NCI-H1417 (cell line): ENCODE measurements at places on chromosomes 2 and 18.

DNA sequence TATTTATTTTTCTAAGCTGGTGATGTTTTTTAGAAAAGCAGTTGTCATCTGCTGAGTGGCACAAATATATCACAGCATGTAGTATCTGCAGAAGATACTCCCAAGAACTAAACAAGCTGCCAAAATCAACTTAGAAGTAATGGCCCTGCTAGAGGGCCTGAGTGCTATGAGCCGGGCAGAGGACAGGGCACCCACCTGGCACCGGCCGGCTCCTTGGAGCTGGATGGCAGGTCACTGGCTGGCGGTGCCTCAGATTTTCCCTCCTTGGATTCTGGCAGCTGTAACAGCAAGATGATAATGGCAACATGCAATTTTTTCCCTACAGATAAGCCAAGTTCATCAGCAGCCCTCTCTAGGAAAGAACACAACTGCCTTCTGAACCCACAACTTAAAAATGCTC lies 79.7 kb downstream of the EMILIN2 start:
- no peak for DNase-seq

DNA sequence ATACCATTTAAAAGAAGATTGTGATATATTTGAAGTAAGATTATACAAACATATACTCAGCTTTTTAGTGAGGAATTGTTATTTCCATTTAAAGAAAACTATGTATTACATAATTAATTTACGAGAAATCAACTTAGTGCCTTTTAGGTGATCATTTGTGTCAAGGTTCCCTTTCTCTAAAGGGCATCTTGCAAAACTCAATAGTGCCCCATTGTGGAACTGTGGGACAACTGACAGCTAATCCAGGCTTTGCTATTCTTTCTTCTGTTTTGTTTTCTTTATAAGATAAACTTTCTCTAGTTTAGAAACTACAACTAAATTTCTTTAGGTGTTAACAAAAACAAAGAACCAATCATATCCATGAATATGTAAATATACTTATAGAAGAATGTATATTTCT lies 24.3 kb upstream of the VIT start:
- DNase-seq, result peak; percentile 36

DNA sequence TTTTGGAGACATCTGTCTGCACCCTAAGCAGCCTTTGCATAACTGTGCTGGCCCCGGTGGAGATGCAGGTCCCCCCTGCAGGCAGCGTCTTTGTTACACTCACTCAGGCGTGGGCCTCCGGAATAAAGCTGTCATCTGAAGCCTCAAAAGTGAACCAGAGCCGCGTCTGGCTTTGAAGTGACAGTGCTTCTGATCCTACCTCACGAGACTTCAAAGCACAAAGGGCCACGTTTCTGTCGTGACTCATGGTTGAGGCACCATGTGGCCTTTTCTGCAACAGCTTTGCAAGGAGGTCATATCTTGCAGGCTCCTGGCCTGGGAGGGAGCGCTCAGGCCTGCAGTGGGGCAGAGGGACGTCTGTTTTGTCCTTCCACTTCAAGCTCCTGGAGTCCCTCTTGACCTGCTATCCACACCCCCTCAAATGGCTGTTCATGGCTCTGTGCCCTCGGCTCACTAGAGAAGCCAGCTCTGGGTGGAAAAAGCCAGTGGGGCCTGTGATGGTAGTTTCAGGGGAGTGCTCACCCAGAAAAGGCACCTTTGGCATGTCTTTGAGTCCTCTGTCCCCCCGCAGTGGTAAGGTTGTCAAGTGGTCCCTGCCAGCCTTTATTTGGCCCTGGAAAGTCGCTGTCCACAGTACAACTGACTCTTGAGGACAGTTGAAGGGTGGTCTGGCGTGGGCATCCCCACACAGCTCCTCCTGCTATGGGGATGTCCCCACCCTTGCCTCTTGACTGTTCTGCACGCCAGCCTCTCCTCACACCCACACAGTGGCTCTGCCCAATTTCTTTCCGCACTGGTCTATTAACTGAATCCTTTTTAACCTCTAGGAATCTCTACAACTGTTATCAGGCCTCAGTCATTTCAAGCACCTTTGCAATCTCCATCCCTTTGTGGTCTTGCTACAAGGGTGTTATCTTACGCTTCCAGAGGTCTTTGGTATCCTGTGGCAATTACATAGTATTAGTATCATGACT lies 19.3 kb downstream of the GPR55 start:
- DNase-seq, result no peak

DNA sequence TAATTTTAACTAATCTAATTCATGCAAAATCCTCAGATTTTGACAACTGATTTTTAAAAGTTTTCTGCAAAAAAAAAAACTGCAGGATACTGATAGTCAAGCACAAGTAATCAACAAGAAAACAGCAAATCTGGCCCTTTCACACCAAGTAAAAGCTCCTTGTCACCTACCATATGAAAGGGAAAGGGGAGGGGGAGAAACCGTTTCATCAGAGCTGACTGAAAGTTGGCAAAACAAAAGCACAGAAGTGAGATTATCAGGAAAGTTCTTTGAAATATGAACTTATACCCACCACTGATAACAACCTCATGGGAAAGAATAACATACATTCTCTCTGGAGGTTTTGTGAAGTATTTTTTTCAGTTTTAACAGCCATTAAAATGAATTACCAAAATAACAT lies 38.7 kb downstream of the ZNF521 start:
- DNase-seq, result no peak

GRCh38 chr2:70143314-70144150 lies 47.3 kb downstream of the C2orf42 start:
- peak; percentile 89 for DNase-seq

GRCh38 chr2:234823877-234824376 lies 127.9 kb upstream of the SH3BP4 start:
- DNase-seq, result no peak

DNA sequence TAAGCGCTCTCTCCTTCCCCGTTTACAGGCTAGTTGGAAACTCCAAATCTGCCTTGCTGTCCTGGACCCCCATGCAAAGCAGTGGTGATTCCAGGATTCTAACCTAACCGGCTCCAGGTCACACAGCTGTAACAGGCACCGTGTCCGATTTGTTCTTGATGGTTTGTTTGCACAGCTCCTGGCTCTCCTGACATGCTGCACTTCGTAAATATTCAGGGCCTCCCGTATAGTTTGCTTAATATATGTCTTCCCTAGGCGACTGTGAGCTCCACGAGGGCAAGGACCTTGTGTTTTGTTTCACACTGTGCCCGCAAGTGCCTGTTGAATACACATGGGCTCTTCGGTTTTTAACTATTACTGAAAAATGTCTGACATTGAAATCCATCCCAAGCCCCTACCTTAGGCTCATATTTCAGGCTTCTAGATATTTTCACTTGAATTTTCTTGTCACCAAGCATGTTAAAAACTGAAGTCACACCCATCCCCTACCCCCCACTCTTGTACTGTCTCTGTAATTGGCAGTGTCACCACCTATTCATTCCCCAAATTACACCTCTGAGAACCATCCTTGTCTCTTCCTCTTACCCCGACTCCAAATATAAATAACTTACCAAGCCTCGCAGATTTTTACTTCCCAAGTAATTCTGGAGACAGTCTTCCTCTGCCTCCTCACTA lies 1.0 kb upstream of the PUM2 start:
- DNase-seq, result peak; percentile 85

GRCh38 chr2:110998311-110998710 lies 122.4 kb upstream of the BCL2L11 start:
- DNase-seq, result no peak

- no peak for DNase-seq
Observed at GRCh38 chr2:9020267-9020666, 16.8 kb upstream of the MBOAT2 start.

GRCh38 chr2:67412424-67412823 lies 15.3 kb downstream of the ETAA1 start:
- no peak for DNase-seq

DNA sequence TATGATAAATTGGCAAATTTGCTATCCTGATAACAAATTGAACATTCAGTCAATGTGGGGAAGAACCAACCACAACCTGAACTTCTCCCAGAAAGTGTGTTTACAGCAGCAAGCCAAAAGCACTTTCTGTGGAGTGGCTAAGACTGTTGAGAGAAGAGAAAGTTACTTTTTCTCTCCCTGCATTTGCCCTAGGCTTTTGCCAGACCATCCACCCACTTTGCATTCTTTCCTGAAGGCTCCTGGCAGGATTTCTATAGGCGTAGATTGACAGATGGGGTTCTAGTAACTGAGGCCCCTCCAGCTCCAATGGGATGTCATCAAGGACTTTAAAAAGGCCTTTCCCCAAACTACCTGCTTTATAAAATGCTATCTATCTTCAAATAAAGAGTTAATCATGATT lies 215.2 kb downstream of the GULP1 start:
- no peak for DNase-seq

DNA sequence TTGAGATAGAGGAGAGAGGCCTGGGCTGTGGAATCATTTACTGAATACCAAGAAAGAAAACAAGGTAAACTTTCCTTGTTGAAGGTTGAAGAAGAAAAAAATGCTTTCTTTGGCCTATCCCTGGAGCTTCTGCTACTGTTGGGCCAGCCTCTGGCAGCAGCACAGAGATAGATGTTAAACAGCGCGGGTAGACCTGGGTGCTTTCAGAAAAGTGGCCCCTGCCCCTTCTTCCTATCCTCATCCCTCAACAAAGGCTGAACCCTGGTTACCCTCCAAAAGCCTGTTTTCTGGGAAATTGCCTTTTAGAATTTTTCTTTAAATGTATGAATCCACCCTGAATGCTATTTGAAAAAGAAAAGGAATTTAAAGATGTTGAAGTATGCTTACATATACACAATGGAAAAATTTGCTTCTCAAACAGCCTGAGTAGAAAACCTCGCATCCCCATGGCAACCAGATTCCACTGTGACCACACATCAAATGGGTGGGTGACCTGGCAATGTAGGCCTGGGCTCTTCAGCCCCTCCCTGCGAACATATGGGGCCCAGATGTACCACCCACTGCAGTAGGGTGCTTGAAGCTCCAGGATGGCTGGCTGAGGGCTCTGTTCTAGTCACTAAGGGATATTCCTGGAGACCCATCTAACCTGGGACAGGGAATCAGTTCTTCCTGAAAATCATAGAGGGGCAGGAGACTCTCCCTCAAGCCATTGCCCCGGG lies 23.4 kb upstream of the CHRNA1 start:
- no peak for DNase-seq
